Lower lobe of right lung (tissue), 2 donors: ENCODE measurements at places on chromosomes 4 and X. TPM values are rescaled to one million over a fixed set of nuclear protein-coding genes. Genes with fewer than 3 reads are reported as not detected.
A peak's percentile ranks its signal among the peaks of the same experiment; 100 is the strongest.

The LPAR4 gene
- total RNA-seq = 0.18 TPM

The GPRASP3 gene
- 4.5 TPM for total RNA-seq

The MTMR8 gene
- 1.9 TPM for total RNA-seq

The NEXMIF gene
- total RNA-seq = 0.74 TPM

The GPR173 gene
- total RNA-seq = 0.56 TPM

The PPA2 gene
- 62.9 TPM for total RNA-seq

The ANTXR2 gene
- 62.8 TPM for total RNA-seq

DNA sequence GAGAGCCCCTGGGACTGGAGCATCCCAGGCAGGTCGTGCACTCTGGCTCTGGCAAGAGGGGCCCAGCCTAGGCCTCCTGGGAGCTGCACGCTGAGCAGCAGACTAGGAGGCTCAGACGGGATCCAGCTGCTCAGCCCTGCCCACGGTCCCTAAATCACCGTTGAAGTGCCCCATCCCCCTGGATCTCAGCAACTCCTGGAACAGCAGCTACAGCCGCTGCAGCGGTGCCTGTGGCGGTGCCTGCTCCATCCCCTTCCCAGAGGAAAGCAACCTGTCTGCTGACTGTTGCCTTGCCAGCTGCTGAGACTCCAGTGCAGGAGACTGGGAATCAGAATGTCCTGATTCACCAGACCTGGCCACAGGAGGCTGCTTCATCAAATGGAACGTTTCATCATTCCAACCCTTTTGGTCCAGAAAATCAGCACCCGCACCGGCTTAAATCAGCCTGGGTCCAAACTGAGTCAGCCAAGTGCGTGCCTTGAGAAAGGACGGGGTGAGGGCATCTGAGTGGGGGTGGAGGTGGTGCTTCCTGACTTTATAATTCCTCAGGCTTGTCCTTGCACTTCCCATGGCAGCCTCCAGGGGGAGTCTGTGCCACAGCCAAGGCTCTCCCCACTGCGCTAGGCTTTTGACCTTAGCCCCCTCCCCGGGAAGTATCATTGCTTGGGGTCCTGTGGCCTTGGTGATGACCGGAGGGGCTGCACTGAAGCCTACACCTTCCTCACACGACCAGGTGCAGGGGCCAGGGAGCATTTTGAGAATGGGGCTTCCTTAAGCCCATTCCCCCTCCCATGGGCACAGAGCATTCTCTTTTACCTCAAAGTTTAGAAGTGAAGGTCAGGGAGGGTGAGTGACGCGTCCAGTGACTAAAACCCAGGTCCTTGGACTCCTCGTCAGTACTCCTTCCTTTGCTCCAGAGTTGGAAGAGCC, 6.5 kb downstream of the ZNF185 start:
- DNase-seq = no peak
- no peak overlapping the region for H3K4me3 ChIP-seq
- no peaks in the 10 kb centered on the region for H3K4me1 ChIP-seq
- H3K36me3 ChIP-seq = no peaks in the 10 kb centered on the region

- no peaks in the 10 kb centered on the region for H3K36me3 ChIP-seq
- H3K27ac ChIP-seq = peak overlapping the region; percentile 22
- no peaks in the 10 kb centered on the region for H3K27me3 ChIP-seq
These were observed 59.8 kb downstream of the MRPL1 start for GRCh38 chr4:77922158-77923094.

DNA sequence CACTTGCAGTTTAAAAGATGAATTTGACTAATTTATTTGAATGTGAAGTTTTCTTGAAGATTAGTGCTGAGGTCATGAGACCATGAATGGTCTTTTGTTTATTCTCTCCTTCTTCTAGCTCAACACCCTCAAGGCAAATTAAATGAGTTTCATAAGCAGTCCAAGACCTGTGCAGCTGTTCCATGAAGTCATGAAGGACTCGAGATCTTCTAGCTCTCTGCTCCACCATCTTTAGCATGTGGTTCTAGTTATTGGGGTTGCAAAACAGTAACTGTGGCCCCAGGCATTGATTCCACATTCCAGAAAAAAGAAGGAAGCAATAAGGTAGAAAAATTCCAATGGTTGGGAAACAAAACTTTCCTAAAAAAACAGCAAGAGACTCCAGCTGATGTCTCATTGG, 84.2 kb upstream of the HS3ST1 start:
- no peak overlapping the region for H3K27ac ChIP-seq
- H3K27me3 ChIP-seq = no peaks in the 10 kb centered on the region
- H3K4me1 ChIP-seq = no peaks in the 10 kb centered on the region
- no peak for DNase-seq
- H3K36me3 ChIP-seq = no peaks in the 10 kb centered on the region
- no peak overlapping the region for H3K4me3 ChIP-seq

GRCh38 chr4:74117024-74117534, 18.1 kb upstream of the CXCL2 start:
- peak overlapping the region; percentile 71 for H3K27ac ChIP-seq
- no peak overlapping the region for H3K4me3 ChIP-seq
- DNase-seq = peak; percentile 50
- H3K4me1 ChIP-seq = peaks cover 24% of the 10 kb centered on the region

- no peaks in the 10 kb centered on the region for H3K27me3 ChIP-seq
- no peak for DNase-seq
- no peaks in the 10 kb centered on the region for H3K4me1 ChIP-seq
- no peak overlapping the region for H3K27ac ChIP-seq
- no peaks in the 10 kb centered on the region for H3K36me3 ChIP-seq
These were observed 6.5 kb upstream of the JADE1 start for GRCh38 chr4:128802680-128803628.

- H3K36me3 ChIP-seq = no peaks in the 10 kb centered on the region
- H3K4me3 ChIP-seq = no peak overlapping the region
- DNase-seq = no peak
- H3K27me3 ChIP-seq = no peaks in the 10 kb centered on the region
- no peak overlapping the region for H3K27ac ChIP-seq
These were observed 80.4 kb downstream of the HS6ST2 start for GRCh38 chrX:132877954-132878536.

DNA sequence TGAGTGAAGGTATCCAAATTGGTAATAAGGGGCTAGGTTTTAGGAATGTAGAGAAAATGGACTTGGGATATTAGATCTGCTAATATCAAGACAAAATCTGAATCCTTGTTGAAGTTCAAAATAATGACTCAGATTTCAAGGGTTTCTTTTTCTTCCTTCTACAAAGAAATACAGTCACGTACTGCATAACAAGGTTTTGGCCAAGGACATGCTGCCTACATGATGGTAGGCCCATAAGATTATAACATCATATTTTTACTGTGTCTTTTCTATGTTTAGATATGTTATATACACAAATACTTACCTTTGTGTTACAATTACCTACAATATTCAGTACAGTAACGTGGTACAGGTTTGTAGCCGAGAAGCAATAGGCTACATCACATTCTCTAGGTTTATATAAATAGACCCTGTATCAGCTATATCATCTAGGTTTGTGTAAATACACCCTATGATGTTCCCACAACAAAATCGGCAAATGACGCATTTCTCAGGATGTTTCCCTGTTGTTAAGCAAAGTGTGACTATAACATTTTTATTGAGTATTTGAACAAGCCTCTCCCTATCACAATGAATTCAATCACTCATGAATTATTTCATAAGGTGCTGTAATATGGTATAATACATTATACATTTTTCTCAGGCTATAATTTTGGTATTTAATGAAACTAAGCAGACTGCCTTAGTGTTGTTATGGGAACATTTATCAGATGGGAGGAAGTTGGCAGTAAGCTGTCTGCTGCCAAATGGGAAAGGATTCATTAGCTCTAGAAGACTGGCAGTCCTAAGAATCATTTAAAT, 186.3 kb downstream of the PPP3CA start:
- H3K27me3 ChIP-seq = no peaks in the 10 kb centered on the region
- DNase-seq = no peak
- H3K4me1 ChIP-seq = peaks cover 2% of the 10 kb centered on the region
- no peak overlapping the region for H3K27ac ChIP-seq
- H3K36me3 ChIP-seq = no peaks in the 10 kb centered on the region
- no peak overlapping the region for H3K4me3 ChIP-seq

DNA sequence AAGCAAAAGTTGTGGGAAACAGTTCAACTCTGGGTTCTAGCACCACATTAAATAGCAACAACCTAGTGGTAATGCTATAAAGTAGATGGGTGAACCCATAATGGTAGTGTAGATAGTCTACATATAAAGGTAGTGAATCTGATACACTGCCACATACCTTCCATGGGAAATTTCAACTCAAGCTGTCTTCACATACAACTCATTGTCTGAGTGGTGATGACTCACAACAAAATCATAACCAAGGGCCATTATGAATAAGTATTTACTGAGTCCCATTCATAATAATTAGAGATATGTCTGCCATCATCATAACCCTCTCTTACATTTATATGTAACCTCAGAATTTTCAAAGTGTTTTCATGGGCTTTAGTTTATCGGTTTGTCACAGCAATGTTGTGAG, 34.8 kb downstream of the EGF start:
- H3K36me3 ChIP-seq = no peaks in the 10 kb centered on the region
- H3K4me3 ChIP-seq = no peak overlapping the region
- H3K27me3 ChIP-seq = no peaks in the 10 kb centered on the region
- H3K27ac ChIP-seq = no peak overlapping the region
- no peak for DNase-seq
- H3K4me1 ChIP-seq = no peaks in the 10 kb centered on the region

GRCh38 chr4:89316931-89317366, 9.3 kb upstream of the GPRIN3 start:
- H3K27ac ChIP-seq = peak overlapping the region; percentile 50
- DNase-seq = no peak
- H3K4me1 ChIP-seq = peaks cover 18% of the 10 kb centered on the region
- no peaks in the 10 kb centered on the region for H3K27me3 ChIP-seq
- H3K36me3 ChIP-seq = no peaks in the 10 kb centered on the region

DNA sequence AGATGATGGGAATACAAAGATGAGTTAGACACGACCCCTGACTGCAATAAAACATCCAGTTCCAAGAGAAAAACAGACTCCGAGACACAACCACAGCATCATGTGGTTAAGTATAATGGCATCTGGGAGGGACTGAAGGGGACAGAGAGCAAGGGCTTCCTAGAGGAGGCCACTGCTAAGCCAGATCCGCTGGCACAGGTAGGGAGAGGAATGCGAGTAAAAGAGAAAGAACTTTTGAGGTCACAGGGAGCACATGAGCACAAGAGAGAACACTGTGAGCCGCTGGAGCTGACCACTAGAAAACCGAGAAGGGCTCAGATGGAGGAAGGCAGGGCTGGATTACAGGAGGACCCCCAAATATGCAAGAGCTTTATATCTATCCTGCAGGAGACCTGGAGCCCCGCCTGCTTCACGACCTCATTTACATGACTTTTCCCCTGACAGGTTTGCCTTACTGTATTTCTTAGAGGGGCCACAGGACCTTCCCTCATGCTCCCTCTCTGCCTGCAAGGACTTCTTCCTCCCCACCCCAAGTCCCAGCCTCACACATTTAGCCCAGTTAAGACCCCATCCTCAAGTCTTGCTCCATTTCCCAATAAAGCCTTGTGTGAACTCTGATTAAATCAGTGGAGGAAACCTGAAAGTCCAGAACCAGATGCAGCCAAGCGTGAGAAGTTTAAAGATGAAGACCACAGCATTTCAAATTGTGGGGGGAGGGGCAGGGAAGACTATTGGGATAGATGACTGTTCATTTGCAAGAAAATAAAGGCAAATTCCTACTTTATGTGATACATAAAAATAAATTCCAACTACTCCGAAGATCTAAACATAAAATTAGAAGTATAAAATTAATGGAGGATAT, 29.6 kb downstream of the MFAP3L start:
- no peaks in the 10 kb centered on the region for H3K36me3 ChIP-seq
- H3K27ac ChIP-seq = no peak overlapping the region
- H3K27me3 ChIP-seq = no peaks in the 10 kb centered on the region
- DNase-seq = no peak
- H3K4me1 ChIP-seq = no peaks in the 10 kb centered on the region

DNA sequence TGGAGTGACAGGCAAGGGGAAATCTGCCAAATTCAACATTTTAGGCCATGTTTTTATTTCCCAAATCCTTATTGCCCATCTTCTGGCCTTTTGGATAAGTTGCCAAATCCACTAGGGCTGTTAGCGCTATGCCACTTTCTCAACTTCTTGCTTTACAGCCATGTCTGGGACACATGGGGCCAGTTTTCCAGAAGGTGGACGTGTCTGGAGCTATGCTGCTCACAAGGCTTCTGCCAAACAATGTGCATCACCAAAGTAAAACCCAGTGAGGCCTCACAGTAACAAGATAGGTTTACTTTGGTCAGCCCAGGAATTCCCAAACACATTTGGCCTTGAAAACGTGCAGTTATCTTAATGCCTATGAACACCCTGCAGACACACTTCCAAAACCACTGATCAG, 142.9 kb downstream of the MID1 start:
- H3K4me1 ChIP-seq = no peaks in the 10 kb centered on the region
- no peaks in the 10 kb centered on the region for H3K27me3 ChIP-seq
- no peak overlapping the region for H3K4me3 ChIP-seq
- no peaks in the 10 kb centered on the region for H3K36me3 ChIP-seq
- H3K27ac ChIP-seq = no peak overlapping the region

DNA sequence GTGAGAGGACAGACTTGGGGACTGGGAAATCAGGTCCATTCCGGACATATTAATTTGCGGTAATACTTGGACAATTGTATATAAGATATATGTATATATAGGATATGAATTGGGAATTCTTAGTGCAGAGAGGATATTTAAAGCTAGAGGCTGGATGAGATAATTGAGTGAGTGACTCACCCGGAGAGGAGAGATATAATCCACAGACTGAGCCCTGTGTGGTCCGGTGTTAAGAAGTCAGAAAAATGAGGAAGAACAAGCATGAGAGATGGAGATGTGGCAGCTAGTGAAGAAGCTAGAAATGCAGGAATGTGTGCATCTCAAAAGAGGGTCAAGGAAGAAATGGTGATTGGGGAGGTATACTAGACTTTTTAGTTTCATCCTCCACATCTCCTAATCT, 336.2 kb downstream of the SLC7A11 start:
- H3K4me3 ChIP-seq = no peak overlapping the region
- H3K27ac ChIP-seq = no peak overlapping the region
- DNase-seq = no peak
- H3K4me1 ChIP-seq = no peaks in the 10 kb centered on the region

DNA sequence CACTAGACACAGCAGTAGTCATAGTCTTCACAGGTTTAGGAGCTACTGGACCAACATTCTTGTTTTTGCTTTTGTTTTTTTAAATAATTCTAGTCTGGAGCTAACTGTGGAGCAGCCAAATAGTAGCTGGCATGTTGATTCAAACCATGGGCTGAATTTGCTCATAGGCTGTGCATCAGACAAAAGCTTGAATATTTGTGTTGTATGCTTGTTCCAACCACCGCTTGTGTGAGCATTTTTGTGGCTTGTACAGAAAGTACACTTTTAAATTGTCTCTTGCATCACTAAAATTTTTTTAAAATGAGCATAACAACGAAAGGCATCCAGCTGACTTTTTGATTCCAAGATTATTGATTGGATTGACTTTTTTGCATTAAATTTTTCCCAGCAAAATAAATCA, 39.6 kb downstream of the CCNI start:
- H3K27ac ChIP-seq = no peak overlapping the region
- H3K4me1 ChIP-seq = peaks cover 5% of the 10 kb centered on the region
- H3K36me3 ChIP-seq = peaks cover 48% of the 10 kb centered on the region
- H3K4me3 ChIP-seq = no peak overlapping the region
- DNase-seq = no peak

- peaks cover under 1% of the 10 kb centered on the region for H3K4me1 ChIP-seq
- H3K36me3 ChIP-seq = no peaks in the 10 kb centered on the region
- no peaks in the 10 kb centered on the region for H3K27me3 ChIP-seq
- DNase-seq = no peak
These were observed 288.4 kb downstream of the BCOR start for GRCh38 chrX:39809331-39809730.
